Kidney (tissue), 22 donors: ENCODE measurements at places on chromosomes 7 and 10. TPM values are rescaled to one million over a fixed set of nuclear protein-coding genes. Genes with fewer than 3 reads are reported as not detected.

DNA sequence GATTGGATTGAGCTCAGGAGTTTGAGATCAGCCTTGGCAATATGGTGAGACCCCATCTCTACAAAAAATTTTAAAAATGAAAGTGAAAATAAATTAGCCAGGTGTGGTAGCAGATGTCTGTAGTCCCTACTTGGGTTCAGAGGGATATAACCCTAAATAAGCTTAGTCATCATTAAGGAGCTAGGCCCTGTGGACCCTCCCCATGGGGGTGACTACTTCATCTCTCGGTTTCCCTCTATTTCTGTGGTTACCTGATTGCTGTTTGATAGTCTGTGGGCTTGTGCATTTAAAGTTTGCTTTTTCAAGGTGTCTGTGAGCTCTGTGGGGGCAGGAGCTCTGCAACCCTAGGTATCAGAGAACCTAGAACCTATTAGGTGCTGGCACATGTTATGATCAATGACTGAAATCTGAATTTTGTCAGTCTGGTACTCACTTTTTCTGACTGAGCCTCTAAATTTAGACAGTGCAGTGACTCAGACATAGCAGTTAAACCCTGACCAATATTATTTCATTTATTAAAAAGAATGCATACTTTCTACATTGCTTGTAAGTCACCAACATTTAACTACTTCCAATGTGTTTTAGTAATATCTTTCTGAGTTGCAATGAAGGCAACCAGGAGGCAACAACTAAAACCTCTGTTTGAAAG lies 8.1 kb upstream of the CUZD1 start:
- no peak for DNase-seq

DNA sequence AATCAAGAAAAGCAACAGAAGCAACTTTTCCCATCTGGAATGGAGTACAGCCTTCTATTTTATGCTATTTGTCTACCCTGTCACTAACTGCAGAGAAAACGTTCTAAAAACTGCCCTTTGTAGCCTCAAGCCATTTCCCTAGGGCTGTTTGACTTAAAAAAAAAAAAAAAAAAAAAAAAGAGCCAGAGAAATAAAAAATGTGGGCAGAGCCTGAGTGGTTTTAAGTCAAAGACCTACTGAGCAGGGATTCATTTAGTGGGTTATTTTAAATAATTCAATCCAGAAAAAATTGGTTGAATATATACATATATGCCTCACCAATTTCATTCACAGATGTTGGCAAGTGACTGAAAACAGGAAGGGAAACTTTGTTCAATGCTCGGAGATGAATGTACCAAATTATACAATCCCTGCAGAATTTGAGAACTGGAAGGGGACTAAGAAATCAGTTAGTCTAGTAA lies 75.2 kb downstream of the PPP1R3C start:
- DNase-seq = no peak

DNA sequence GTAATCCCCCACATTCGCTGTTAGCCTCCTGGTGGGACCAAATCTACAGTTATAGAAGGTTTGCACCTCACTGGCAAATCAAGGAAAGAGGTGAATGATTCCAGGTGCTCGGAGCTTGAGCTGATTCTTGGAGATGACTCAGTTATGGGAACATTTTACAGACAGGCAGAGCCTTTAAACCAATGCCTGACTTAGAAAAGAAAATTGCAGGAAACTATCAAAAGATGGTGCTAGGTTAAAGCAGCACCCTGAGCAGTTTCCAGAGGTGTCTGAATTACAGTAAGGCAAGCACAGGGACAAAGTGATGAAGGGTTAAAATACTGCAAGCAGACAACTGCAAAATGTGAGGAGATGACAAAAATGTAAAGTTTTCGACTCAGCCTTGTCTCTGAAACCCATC lies 2.9 kb downstream of the LRRTM3 start:
- no peak for DNase-seq

DNA sequence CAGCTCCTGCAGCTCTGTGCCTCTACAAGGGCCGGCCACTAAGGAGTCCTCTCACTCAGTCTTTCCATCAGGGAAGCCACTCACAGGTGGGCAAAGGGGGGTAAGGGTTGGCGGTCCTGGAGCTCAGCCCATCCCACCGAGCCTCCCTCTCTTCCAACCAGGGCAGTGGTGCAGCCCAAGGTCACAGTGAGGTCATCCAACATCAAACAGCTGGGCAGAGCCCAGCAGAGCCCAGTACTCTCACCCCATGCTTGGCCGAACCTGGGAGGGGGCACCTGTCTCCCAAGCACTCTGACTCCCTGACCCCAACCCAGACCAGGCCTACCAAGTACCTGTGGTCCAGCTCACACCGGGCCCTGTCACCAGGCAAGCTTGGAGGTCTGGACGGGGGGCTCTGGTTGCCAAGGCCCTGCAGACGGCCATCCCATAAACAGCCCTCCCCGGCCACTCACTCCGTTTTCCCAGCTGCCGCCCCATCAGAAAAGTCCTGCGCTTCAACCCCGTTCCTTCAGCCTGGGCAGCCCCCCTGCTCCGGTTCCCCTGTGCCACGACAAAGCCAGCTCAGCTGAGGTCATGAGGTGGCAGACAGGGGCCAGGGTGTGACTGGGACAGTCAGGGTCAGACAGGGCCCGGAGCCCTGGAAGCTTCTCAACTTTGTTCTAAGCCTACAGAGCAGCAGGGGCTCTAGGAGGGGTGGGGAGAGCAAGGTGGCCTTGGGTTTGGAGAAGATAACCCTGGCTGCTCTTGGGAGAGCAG lies 27.5 kb downstream of the PDGFA start:
- no peak for DNase-seq

The TSPAN12 gene
- total RNA-seq = 76.5 TPM

- no peak for DNase-seq
Observed at GRCh38 chr10:118918587-118918986, 110.9 kb upstream of the NANOS1 start.

DNA sequence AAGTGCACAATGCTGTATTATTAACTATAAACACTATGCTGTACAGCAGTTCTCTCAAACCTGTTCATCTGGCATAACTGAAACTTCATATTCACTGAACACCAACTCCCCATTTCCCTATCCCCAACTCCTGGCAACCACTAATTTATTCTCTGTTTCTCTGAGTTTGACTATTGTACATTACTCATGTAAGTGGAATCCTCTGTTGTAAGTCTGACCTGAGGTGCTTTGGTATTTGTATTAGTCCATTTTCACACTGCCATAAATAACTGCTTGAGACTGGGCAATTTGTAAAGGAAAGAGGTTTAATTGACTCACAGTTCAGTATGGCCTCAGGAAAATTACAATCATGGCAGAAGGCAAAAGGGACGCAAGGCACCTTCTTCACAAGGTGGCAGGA lies 266.3 kb downstream of the PPP1R3A start:
- DNase-seq = no peak

- no peak for DNase-seq
Observed at GRCh38 chr7:17279061-17279460, 19.4 kb upstream of the AHR start.

The CPEB3 gene
- total RNA-seq = 7.4 TPM

DNA sequence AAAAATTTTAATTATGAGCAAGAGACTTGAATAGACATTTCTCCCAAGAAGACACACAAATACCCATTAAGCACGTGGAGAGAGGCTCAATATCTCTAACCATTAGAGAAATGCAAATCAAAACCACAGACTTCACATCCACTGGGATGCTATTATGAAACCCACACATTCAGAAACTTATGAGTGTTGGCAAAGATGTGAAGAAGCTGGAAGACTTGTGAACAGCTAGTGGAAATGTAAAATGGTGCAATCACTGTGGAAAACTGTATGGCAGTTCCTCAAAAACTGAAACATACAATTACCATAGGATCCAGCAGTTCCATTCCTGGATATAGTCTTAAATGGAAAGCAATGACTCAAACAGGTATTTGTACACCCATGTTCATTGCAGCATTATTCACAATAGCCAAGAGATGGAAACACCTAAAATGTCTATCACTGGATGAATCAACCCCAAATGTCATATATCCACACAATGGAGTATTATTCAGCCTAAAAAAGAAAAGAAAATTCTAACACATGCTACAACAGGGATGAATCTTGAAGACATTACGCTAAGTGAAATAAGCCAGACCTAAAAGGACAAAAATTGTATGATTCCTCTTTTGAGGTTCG lies 53.5 kb upstream of the FRMD4A start:
- DNase-seq = no peak

The TAS2R4 gene
- 2.5 TPM for total RNA-seq

The CLRN3 gene
- 9.4 TPM for total RNA-seq

- DNase-seq = peak; percentile 92
Observed at GRCh38 chr10:103667356-103667755, 173.9 kb downstream of the NEURL1 start.

The EIF3A gene
- total RNA-seq = 95.6 TPM

DNA sequence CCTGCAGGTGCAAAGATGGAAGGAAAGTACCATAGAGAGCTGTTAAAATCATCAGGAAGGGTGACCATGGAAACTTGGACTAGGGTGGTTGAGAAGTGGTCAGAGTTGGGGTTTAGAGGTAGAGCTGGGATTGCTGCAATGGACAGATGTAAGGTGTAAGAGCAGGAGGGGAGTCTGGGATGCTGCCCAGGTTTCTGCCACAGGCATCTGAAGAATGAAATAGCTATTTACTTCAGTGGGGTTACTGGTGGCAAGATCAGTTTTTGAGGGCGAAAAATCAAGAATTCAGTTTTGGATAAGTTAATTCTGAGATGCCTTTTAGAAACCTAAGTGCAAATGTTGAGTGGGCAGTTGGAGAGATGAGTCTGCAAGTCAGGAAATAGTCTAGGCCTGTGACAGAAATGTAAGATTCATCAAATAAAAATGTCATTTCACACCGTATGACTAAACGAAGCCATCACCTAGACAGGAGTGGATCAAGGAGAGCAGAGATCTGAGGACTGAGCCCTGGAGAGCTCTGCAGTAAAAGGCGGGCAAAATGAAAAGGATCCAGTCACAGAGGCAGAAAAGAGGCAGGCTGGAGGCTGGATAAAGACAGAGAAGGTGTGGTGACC lies 22.7 kb upstream of the TOMM7 start:
- DNase-seq = no peak

- DNase-seq = no peak
Observed at GRCh38 chr10:105284476-105285215, 643.6 kb downstream of the SORCS3 start.

DNA sequence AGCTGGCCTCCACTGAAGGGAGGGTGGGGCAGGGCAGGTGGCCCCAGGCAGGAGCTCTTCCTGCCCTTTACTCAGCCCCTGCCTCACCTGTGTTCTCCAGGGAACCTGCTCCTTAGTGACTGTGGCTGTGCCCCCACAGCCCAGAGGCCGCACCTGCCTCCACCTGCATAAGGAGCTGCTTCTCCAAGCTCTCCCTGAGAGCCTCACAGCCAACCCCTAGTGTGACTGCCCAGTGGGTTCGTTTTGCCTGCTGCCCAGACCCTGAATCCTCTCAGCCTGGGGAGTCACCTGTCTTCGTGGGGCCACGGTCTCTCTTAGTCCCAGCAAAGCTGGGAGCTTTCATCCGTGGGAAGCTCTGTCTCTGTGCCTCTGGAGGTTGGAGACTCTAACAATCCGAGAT lies 94.4 kb downstream of the GLRX3 start:
- no peak for DNase-seq

DNA sequence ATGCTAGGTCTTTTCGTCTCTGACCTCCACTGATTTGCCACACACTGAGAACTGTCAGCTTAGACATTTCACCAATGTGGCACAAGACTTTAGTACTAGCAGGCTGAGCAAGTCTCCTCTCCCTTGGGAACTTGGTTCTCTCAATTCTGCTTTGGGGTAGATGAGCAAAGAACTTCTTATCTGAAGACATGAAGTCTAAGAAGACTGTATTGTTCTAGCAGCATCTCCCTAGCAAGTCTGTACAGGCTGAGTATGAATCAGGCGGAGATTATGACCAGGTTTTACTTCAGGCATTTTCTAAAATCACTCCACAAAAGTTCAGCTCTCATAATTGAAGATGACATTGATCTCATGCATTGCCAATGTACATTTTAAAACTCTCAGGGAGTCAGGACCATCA lies 23.8 kb upstream of the STN1 start:
- no peak for DNase-seq

- DNase-seq = no peak
Observed at GRCh38 chr10:4883079-4883739, 57.2 kb downstream of the AKR1E2 start.

DNA sequence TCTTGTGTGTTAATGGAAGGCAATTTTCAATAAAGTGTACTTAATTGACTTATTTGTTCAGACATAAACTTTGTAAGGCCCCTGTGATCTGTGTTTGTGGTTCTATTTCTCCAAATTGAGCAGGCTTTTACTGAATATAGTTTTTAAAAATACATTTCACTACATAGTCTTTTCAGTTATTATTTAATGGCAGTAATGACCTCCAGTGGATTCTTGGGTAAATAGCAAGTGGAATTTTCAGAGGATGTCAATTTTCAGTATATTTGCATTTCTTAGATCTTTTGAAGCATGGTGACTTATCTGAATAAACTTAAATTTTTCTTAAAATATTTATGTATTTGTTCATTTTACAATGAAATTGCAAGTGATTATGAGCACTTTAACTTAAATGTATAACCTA lies 203.1 kb upstream of the PCLO start:
- no peak for DNase-seq

The GIMAP6 gene
- total RNA-seq = 48.7 TPM

The ALDH18A1 gene
- 72.0 TPM for total RNA-seq

The CTNNA3 gene
- total RNA-seq = 0.72 TPM

- DNase-seq = no peak
Observed at GRCh38 chr7:38312821-38313220, 39.4 kb upstream of the TARP start.

- DNase-seq = no peak
Observed at GRCh38 chr7:129529643-129530042, 27.3 kb downstream of the SMKR1 start.

GRCh38 chr10:22103701-22104470 lies 100.4 kb upstream of the DNAJC1 start:
- DNase-seq = no peak

The PRPS1L1 gene
- not detected for total RNA-seq

DNA sequence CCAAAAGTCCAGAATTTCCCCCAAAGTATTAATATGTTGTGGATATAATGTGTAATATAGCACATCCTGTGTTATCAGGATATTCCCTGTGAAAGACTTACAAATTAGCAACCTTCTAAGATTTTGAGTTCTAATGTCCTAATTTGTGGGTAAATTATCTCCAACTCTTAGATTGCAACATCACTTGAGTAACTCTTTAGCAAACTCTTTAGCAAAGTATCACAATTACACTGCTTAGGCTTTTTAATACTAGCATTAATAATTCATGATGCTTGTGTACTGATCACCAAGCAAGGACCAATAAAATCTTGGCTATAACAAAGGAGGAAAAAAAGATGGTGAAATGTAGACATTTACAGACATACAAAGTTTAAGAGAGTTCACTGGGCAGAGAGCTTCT lies 27.7 kb downstream of the HIP1 start:
- no peak for DNase-seq

GRCh38 chr10:22649390-22649841 lies 65.0 kb downstream of the PIP4K2A start:
- no peak for DNase-seq

The IGFBP1 gene
- not detected for total RNA-seq
